Left lobe of liver (tissue), 2 donors: ENCODE measurements at places on chromosomes 5 and 9. TPM values are rescaled to one million over a fixed set of nuclear protein-coding genes. Genes with fewer than 3 reads are reported as not detected.

- DNase-seq: no peak
Observed at GRCh38 chr9:127018935-127019334, 103.5 kb downstream of the ANGPTL2 start.

DNA sequence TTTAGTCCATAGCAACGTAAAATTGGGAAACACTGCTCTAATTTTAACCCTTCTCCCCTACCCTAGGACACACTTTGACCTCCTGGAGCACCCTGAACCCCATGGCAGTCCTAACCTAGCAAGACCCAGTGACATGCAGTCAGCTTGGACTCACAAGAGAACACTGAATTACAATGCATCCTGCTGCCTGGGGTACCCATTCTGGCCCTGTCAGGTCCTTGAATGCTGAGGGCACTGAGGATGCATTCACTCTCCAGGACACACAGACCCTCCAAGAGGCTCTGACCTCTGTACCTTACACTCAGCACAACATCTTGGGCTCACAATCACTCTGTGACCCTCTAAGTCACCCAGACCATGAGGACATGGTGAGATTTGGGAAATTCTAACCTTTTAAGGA lies 1.8 kb upstream of the PROP1 start:
- DNase-seq: no peak

DNA sequence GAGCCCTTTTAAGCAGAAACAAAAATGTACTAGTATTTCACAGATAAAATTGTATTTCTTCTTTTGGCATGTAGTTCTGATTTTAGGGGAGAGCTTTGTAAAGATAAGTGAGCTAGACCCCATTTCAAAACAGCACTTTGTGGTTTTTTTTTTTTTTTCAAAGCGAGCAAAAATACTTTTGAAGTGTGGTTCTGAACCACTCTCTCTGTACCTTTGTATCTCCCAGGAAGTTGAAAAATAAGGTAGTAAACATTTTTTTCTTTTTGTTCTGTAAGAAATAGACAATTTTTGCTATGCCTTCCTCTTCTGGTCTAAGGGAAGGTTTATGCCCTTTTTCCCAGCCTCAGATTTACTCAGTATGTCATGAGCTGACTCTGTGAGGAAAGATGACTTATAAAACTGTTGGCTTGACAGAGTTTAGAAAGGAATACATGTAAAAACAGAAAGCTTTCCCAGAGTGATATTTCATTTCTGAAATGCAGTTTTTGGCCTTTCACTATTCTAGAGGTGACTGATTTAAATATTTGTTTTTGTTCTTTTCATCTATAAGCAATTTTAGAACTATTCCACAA lies 12.5 kb downstream of the ERCC6L2 start:
- DNase-seq: no peak

DNA sequence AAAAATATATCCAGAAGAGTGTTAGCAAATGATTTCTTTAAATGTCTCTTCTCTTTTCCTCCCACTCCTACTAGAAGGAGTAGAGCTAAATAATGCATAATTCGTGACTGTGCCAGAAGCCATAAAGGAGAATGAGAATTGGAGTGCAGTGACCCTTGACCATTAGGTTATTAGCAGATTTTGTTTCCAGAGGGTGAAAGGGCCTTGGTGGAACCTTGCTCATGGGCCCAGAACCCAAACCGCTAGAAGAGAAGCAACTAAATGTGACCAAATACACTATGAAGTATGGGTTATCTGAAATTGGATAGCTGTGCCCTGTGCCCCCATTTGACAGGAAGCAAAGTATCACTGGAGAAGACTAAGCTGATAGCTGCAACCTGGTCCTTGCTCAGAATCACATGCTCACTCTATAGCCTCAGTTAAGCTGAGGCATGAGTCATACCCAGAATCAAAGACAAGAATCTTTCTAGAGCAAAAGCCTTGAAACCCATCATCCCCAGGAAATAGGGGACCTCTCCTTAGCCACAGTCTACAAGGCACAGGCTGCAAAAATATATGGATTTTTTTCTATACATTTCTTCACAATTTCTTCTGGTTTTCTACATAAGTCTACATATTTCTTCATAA lies 36.3 kb downstream of the CAPSL start:
- no peak for DNase-seq

- peak; percentile 8 for DNase-seq
Observed at GRCh38 chr5:135205632-135206349, 171.8 kb upstream of the PITX1 start.

Gene SLC6A3
- total RNA-seq: not detected

Gene PFN3
- not detected for total RNA-seq

Gene CTSV
- total RNA-seq: 0.15 TPM

Gene PALM2AKAP2
- total RNA-seq: 32.1 TPM

GRCh38 chr5:37721447-37721871 lies 118.4 kb downstream of the GDNF start:
- no peak for DNase-seq

DNA sequence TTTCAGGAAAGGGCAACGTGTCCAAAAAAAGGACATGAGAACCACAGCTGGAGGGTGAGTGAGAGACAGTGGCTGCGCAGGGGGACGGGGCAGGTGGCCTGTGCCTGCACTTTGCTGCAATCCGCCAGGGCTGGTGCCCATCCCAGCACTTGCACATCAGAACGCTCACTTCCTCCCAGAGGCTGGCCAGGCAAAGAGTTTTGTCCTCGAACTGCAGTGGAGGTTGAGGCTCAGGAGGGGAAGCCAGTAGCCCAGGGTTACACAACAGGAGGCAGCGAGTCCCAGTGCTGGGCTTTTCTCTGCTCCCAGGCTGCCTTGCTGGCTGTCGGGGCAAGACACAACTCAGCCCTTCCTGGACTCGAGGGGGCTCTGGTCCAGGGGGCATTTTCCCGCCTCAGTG lies 33.1 kb downstream of the CRB2 start:
- no peak for DNase-seq

GRCh38 chr9:84385386-84386040 lies 45.0 kb upstream of the SLC28A3 start:
- no peak for DNase-seq

Gene FOXD1
- not detected for total RNA-seq

Gene PLCXD3
- 1.2 TPM for total RNA-seq

DNA sequence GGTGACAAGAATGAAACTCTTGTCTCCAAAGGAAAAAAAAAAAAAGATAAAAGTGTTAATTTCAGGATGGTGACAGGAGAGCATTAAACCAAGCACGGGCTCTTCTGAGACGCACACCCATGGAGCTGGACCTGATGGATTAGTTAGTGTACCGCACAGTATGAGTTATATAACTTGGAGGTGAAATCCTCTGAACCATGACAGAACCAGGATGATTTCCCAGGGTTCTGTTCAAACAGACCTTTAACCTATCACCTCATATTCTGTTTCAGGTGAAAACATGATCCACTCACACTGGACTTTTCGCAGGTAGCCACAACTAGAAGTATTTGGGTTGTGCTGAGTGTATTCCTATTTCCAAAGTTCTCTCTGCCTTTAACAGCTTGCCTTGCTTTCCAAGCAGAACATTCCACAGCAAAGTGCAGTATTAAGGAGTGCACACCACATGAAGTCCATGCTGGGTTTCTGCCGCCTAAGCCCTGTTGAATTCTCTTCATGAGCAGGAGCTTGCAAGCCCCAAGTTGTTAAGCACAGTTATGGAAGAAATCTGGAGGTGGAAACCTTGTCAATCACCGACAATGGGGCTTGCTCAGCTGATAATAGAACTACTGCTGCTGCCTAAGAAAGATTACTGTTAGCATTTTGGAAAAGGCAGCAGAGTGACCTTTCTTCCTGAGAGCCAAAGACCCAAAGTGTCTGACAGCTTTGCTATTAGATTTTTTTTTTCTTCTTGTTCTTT lies 461.7 kb downstream of the TLE1 start:
- DNase-seq: no peak

GRCh38 chr9:94983552-94983951 lies 257.1 kb downstream of the AOPEP start:
- peak; percentile 86 for DNase-seq

Gene ENHO
- total RNA-seq: 3.9 TPM

- no peak for DNase-seq
Observed at GRCh38 chr5:167968837-167969236, 322.6 kb upstream of the WWC1 start.

Gene ORM2
- total RNA-seq: 4,103 TPM

- no peak for DNase-seq
Observed at GRCh38 chr5:171720086-171720485, 65.5 kb upstream of the SMIM23 start.

Gene CACFD1
- total RNA-seq: 30.0 TPM

Gene CXCL14
- 4.8 TPM for total RNA-seq

DNA sequence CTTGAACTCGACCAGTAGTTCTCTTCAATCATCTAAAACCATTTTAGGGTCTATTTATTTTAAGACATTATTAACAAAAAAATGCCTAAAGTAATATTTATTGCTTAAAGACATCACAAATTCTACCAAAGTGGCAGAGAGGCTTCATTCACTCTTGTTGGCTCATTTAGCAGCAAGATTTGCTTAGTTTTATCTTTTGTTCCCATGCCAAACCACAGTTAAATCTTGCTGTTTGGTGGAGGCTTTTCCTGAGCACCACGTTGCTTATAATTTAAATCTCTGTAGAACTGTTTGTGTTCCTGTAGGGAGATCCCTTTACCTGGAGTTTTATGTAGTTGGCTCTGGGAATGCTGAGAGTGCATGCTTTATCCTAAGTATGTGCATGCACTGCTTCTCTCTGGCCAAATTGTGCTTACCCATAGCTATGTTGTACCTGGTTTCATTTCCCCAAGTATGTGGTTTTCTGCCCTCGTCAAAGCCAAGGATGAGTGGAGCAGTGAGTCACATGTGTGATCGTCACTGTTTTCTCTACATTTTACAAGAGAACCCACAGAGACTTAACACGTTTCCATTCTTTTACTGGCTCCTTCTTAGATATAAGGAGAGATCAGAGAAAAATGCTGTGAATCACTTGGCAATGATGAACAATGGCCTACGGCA lies 42.1 kb upstream of the MAST4 start:
- DNase-seq: no peak

DNA sequence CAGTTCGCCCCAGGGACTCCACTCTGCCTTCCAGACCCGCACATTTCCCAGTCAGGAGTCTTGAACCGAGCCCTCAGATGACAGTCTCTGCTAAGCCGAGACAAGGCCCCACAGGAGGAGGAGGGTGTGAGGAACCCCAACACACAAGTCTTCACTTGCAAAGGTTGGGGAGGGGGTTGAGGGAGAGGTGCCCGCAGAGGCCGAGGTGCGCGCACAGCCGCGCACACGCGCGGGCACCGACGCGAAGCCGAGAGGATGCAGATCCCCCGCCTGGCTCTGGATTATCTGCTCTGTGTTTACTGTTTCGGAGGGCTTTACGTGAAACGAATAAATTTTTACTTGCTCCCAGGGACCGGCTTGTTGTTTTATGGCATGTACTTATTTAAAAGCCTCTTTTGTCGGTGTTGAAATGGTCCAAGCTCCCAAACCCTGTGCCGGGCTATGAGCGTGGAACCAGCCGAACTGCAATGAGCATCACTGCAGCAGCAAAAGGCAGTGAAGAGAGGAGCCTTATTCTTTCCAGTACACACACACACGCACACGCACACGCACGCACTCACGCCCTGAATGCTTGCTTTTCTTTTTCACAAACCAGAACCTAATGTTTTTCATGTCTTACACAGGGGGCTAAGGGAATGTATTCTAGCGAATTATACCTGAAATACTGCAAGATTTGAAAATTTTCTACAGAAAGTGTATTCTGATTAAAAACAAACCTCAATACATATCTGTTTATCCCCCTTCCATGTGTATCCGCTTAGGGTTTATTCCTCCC lies 297.7 kb downstream of the PARP8 start:
- no peak for DNase-seq

- no peak for DNase-seq
Observed at GRCh38 chr5:119058979-119059529, 11.8 kb upstream of the DMXL1 start.

DNA sequence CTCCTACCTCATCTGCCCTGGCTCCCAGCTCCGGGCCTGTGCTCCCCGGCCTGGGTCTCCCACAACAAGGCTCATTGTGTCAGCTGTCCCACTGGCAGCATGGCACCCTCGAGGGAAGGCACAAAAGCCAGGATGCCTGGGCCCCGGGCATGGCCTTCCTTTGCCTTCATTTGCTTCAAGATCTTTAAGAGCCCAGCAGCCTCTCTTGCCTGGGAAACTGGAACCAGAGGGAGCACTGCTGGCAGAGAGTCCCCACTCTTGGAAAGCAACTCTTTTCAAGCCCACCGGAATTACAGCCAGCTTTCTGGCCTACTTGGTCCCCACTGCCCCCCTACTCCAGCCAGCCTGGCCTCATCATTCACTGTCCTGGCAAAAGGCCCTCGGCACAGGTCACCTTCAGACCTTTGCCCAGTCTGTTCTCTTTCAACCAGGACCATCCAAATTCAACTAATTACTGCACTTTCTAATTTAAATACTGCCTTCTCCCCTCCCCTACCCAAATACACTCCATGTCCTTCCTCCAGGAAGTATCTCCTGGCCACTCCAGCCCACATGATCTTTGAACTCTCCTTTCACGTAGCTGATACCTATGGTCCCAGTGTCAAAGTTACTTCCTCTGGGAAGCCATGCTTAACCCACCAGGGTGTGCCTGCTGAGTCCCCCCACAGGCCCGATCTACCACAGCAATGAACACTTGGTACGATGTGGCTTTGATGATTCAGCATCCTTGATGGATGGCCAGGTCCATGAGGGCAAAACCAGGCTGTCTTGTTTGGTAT lies 8.9 kb downstream of the ZER1 start:
- DNase-seq: peak; percentile 83

DNA sequence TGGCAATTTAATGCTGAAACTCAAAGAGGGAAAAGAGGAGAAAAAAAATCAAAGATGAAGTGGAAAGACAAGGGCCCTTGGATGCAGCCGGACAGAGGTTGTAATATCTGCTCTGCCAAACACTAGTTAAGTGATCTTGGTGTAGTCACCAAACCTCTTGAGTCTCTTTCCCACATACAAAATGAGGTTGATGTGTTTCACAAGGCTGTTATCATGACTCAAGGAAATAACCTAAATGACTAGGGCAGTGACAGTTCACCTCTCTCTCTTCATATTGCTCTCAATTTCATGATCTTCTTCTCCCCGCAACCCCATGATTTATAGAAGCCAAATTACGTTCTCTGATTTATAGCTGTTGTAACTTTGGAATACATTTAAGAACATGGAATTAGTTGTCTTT lies 44.9 kb downstream of the PIK3R1 start:
- no peak for DNase-seq

DNA sequence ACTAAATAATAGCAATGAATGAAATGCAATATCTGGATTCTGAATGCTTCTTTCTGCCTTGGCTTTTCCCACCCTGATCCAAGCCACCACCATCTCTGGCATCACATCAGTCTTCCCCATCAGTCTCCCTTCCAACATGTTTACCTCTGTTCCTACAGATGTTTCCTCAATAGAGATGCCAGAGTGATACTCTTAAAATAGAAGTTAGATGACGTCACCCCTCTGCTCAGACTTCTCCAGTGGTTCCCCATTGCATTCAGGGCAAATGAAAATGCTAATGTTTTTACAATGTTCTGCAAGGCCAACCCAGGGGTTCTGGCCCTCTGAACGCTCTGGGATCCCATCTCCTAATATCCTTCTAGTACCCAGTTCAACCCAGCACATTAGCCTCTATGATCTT lies 305.8 kb downstream of the TRIM32 start:
- no peak for DNase-seq

Gene INSL4
- not detected for total RNA-seq
